Stimulated activated CD8-positive, alpha-beta memory T cell treated with anti-CD3 and anti-CD28 coated beads, Interleukin-12 subunit alpha, Interleukin-12 subunit beta, amount 100 ng/mL, for 1 hour (primary cell): ENCODE measurements at places on chromosomes 5 and 9.

DNA sequence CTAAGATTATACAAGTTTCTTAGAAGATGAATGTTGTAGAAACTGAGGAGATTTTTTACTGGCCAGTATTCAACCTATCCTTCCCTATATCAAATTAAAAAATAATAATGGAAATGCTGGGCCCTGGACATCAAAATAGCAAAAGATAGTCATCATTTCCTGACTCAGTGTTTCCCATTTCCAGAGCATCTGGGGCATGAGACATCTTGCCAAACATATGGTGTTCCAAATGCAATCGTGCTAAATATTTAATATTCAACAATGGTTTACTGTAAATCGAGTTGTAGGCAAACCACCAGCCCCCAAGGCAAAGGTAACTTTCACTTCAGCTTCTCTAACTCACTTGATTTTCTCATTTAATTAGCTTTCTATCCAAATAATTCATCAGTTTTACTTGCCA, 152.9 kb downstream of the FRMD3 start:
- DNase-seq: no peak

- DNase-seq: no peak
Observed at GRCh38 chr9:23587433-23587832, 238.6 kb downstream of the ELAVL2 start.

GRCh38 chr9:7071916-7072315, 314.1 kb downstream of the KDM4C start:
- DNase-seq: no peak

- DNase-seq: no peak
Observed at GRCh38 chr5:95583992-95584391, 29.1 kb downstream of the ARSK start.

DNA sequence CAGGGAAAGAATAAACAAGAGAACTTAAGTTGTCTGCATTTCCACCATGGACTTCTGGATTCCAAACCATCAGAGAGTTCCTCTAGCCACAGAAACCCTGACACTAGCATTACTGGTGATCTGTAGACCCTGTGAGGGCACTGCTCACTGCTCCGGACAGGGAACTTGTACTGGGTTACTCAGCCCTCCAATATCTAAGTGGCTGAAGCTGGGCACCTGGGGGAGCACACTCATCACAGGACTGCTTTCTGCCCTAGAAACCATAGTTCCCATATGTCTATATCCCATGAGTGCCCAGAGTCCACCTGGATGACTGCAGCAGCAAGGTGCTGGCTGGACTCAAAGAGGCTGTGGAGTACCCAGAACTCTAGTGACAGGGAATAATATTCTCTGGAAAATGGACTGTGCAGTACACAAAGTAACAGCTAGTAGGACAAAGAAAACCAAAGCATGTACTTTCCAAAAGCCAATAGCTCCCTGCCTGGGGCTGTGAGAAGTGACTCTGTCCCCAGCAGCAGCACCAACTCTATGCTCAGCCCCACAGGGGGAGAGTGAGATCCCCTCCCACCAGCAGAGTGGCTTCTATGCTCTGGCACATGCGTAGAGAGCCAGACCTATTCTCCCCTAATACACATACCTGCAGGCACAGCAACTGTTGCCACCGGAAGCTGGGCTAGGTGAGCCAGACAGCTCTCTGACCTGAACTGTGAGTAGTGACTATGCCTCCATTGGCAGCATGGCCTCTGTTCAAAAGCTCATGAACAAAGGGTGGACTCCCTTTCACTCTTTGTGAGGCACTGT, 472.9 kb upstream of the FTMT start:
- DNase-seq: no peak

- DNase-seq: no peak
Observed at GRCh38 chr5:119336262-119336661, 19.6 kb upstream of the TNFAIP8 start.

GRCh38 chr5:115461506-115462290, 82.9 kb downstream of the FEM1C start:
- no peak for DNase-seq

GRCh38 chr5:112025757-112026156, 268.8 kb upstream of the NREP start:
- no peak for DNase-seq

DNA sequence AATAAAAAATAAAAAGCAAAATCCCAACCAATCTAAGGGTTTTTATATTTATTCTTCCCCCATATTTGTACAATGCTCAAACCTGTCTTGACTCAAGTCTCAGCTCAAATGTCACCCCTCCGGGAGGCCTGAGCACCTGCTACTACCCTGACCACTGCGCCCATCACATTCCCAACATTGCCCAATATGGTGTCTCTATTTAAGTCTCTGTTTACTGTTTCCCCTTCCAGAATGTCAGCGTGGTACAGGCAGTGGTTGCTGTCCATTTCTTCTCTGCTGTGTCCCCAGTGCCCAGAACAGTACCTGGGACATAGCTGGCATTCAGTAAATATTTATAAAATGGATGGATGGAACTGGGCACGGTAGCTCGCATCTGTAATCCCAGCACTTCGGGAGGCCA, 47.3 kb upstream of the PRRC2B start:
- no peak for DNase-seq

DNA sequence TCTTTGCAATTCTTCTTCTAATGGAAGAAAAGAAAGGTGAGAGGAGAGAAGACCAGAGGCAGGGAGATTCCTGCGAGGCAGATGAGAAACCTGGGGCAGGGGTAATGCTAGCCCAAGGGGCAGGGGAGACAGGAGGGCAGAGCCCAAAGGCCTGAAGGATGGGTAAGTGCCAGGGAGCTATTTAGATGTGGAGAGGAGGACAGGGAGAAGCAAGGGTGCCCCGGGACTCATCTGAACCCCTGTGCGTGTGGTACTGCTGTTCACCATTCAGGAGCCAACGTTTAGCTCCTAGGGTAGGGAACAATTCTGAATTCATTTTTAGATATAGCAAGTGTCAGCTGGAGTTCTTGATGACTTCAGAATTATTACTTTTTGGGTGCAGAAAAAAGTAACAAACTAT, 122.7 kb upstream of the ALDH1B1 start:
- no peak for DNase-seq

- no peak for DNase-seq
Observed at GRCh38 chr5:68727931-68728330, 365.9 kb upstream of the SLC30A5 start.

- DNase-seq: no peak
Observed at GRCh38 chr5:15254607-15255006, 245.4 kb upstream of the FBXL7 start.

DNA sequence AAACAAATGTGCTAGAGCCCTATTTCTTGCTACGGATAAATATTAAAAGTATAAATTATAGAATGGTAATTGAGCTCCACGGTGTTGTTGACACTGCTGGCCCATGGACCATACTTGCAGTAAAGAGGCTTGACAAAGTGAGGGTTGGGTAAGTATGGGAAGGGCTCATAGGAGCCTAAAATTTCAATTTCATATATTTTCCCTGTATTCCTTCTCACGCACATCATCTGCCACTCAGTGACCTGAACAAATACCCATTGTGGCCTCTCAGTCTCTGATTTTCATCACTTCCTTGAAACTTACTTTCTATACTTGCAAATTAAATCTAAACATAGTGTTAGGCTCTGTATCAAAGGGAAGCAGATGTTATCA, 116.5 kb downstream of the PIK3R1 start:
- DNase-seq: no peak

GRCh38 chr5:71810471-71811195, 91.6 kb downstream of the CARTPT start:
- DNase-seq: no peak

GRCh38 chr5:139382807-139383206, 290 bp downstream of the SLC23A1 start:
- DNase-seq: no peak

GRCh38 chr9:899440-900184, 58.1 kb downstream of the DMRT1 start:
- DNase-seq: no peak

GRCh38 chr5:179405054-179405416, 59.8 kb upstream of the ADAMTS2 start:
- no peak for DNase-seq

GRCh38 chr5:92758552-92758951, 822.5 kb downstream of the NR2F1-AS1 start:
- no peak for DNase-seq

DNA sequence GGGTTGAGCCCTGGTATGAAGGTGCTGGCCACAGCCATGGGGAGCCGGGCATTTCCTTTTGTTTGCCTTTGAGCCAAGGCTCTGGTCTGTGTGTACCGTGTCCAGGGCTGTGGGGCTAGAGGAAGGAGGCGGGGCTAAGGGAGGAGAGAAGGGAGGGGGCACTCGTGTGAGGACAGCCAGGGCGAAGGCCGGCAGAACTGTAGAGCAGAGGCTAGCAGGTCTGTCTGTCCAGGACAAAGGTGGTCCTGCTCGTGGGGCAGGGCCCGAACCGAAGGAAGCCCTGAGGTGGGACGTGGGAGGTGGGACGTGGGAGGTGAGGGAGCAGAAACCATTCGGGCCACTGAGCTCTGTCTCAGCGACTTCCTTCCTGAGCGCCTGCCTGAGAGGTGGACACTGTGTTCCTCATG, 41.3 kb upstream of the TESK1 start:
- no peak for DNase-seq

DNA sequence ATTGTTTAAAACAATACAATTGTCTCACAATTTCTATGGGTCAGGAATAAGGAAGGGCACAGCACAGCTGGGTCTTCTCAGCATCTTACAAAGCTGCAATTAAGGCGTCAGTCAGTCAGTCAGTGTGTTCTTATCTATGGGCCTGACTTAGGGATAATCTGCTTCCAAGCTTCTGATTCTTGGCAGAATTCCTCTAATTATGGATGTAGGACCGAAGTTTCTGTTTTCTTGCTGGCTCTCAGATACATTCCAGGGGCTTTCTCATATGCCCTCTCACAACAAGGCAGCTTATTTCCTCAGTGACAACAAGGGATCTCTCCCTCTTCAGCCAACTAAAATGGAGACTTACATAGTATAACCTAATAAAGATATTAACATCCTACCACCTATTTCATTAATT, 1925.3 kb upstream of the ACO1 start:
- no peak for DNase-seq

DNA sequence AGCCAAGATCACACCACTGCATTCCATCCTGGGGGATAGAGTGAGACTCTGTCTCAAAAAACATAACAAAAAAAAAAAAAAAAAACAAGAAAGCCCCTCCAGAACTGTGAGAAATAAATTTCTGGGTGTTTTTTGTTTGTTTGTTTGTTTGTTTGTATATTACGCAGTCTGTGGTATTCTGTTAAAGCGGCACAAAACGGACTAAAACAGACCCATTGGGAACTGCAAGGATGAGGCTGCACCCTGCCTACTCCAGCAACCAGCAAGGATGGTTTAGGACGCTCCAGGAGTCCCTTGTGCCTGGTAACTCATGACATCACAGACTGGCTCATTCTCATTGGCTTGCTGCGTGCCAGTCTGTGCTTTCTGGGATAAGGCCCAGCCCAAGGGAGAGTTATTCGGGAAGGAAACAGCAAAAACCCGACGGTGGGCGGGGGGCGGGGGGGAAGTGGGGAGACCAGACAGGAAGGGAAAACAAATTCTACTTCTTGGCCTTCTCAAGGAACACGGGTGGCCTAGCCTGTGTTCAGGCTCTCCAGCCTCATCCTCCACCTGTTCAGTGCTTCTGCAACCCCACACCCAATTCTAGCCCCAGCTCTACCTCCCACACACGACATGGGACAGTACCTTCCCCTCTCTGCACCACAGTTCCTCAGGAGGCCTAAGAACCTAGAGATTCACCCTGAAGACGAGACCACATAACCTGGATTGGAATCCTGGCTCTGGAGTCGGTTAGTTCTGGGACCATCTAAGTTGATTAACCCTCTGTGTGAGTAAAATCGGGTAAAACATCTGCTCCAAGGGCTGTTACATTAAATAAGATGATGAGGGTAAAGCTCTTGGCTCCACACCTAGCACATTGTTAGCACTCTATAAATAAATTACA, 2.8 kb downstream of the CD74 start:
- DNase-seq: no peak

- no peak for DNase-seq
Observed at GRCh38 chr9:19127871-19128500, 694 bp upstream of the PLIN2 start.

- DNase-seq: no peak
Observed at GRCh38 chr9:132948482-132949050, 4.2 kb upstream of the TSC1 start.

- DNase-seq: no peak
Observed at GRCh38 chr5:93886098-93886806, 144.9 kb upstream of the POU5F2 start.

DNA sequence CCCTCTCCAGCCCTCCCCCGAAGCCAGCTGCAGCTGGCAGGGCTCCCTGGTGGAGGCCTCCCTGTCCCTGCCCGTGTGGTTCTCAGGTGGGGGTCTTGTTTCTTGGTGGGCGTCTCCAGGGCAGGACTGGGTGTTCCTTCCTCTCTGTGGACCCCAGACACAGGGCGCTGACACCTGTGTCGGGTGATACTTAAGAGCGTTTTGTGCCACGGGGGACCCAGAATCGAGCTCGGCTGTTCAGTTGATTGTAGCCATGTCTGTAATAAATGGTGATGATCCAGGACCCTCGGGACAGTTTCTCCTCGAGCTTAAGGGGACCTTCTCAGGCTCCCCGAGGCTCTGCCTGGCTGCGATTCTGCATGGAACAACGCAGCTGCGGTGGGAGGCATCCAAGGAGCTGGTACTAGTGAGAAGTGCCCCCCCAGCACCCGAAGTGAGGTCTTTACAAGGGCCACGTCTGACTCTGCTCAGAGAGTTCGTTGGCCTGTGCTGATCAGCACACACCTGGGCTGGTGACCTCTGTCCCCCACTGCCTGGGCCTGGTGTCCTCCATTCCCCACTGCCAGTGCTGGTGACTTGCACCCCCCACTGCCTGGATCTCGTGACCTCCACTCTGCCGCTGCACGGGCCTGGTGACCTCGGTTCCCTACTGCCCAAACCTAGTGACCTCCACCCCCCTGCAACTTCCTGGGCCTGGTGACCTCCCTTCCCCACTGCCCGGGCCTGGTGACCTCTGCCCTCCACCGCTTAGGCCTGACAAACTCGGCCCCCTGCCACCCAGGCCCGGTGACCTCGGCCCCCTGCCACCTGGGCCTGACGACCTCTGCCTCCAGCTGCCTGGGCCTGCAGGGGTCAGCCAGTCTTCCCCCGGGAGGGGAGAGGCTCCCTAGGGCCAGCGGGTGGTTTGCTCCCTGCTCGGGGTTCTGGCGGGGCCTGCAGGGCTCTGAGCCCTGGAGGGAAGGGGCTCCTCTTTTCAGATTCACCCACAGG, 36.0 kb downstream of the NDUFS6 start:
- DNase-seq: no peak

- DNase-seq: no peak
Observed at GRCh38 chr9:69193685-69194032, 19.6 kb downstream of the TJP2 start.

DNA sequence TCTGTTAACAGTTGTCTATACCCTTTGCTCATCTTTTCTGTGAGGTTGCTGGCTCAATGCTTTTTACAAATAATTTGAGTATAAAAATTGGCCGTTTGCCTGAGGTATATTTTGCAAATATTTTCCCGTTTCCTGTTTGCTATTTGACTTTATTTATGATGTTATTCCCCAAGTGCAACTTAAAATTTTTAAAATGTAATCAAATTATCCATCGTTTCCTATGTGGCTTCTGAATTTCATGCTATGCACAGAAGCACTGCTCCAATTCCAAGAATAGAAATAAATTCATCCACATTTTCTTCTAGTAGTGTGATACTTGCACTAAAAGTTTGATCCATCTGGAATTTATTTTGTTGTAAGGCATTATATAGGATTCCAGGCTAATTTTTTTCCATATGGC, 123.6 kb downstream of the ZNF608 start:
- DNase-seq: no peak

- DNase-seq: no peak
Observed at GRCh38 chr5:158609333-158610050, 490.2 kb downstream of the EBF1 start.

- no peak for DNase-seq
Observed at GRCh38 chr5:99258819-99259218, 330.0 kb upstream of the CHD1 start.

GRCh38 chr5:37715361-37715760, 124.5 kb downstream of the GDNF start:
- DNase-seq: no peak
